ENCODE measurements at places on chromosomes 5 and 9. TPM values are rescaled to one million over a fixed set of nuclear protein-coding genes. Genes with fewer than 3 reads are reported as not detected.

Gene HSPB3
- not detected for total RNA-seq

Gene TEK
- not detected for total RNA-seq

Gene APBA1
- total RNA-seq, result 1.2 TPM

Gene PPP3R2
- total RNA-seq, result not detected

Gene TAL2
- not detected for total RNA-seq

Gene F12
- total RNA-seq, result 6.7 TPM

- peaks cover 35% of the 10 kb centered on the region for H3K4me1 ChIP-seq
- peaks cover 18% of the 10 kb centered on the region for H3K36me3 ChIP-seq
- H3K27me3 ChIP-seq, result no peaks in the 10 kb centered on the region
- DNase-seq, result no peak
- H3K27ac ChIP-seq, result no peak overlapping the region
These were observed 8.4 kb downstream of the CDK9 start for GRCh38 chr9:127794001-127794791.

GRCh38 chr9:13171261-13171660 lies 108.2 kb downstream of the MPDZ start:
- H3K27ac ChIP-seq, result no peak overlapping the region
- H3K4me1 ChIP-seq, result no peaks in the 10 kb centered on the region
- H3K36me3 ChIP-seq, result no peaks in the 10 kb centered on the region
- no peaks in the 10 kb centered on the region for H3K27me3 ChIP-seq
- no peak for DNase-seq

DNA sequence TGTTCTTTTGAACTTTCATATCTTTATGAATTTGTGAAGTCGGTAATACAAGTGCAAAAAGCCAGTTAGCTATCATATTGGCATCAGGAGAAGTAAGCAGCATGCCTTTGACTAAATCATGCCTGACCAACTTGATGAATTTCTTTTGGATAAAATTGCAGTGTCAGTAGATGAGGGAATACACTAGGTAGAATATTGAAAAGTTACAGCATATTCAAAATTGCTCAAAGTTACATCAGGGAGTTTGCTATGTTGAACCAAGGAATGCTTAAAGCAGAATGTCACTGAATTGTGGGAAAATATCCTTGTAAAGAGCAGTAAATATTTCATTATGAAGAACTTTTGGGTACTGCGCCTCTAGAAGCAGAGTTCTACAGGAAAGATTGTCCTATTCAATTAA lies 87.1 kb upstream of the TLX3 start:
- H3K4me3 ChIP-seq, result no peak overlapping the region
- no peak overlapping the region for H3K27ac ChIP-seq
- H3K4me1 ChIP-seq, result no peaks in the 10 kb centered on the region
- no peaks in the 10 kb centered on the region for H3K36me3 ChIP-seq
- no peak for DNase-seq

GRCh38 chr5:52776116-52776515 lies 11.6 kb upstream of the ITGA1 start:
- peak overlapping the region; percentile 22 for H3K4me3 ChIP-seq
- H3K27ac ChIP-seq, result no peak overlapping the region
- peaks cover 44% of the 10 kb centered on the region for H3K4me1 ChIP-seq
- no peaks in the 10 kb centered on the region for H3K36me3 ChIP-seq
- peaks cover 13% of the 10 kb centered on the region for H3K27me3 ChIP-seq

DNA sequence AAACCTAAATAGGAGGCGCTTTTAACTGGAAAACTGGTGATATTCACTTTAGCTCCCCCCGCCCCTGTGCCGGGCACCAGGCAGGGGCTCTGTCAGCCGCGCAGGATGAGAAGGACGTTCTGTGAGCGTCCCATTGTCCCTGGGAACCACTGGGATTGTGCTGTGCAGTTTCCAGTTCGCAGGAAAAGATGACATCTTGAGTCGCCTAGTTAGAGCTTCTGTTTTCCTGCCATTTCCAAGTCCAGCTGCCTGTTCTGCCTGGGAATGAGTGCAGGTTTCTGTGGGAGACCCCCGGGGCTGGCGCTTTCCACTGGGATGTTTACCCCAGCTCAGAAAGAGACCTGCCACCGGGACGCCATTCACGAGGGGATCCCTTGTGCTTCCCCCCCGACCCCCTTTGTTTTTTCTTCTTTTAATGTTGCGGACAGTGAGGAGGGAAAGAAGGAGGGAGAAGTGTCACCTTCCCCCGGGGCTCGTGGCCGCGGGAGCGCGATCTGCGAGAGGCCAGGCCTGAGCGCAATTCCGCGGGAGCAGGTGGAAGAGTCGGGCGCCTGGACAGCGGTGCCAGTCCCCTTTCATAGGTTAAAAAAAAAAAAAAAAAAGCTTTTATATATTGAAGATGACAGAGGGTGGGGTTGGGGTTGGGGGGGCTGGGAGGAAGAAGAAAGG lies 121.5 kb downstream of the RMI1 start:
- H3K4me3 ChIP-seq, result no peak overlapping the region
- no peak overlapping the region for H3K27ac ChIP-seq
- DNase-seq, result no peak
- no peaks in the 10 kb centered on the region for H3K36me3 ChIP-seq
- peaks cover 17% of the 10 kb centered on the region for H3K27me3 ChIP-seq

GRCh38 chr5:57486027-57486602 lies 3.5 kb upstream of the ACTBL2 start:
- H3K36me3 ChIP-seq, result no peaks in the 10 kb centered on the region
- H3K27ac ChIP-seq, result no peak overlapping the region

All from activated T-cell treated with anti-CD3 and anti-CD28 coated beads, Interleukin-2, amount 50 U/mL, for 72 hours (primary cell).